Muscle of leg (tissue), 16 donors: ENCODE measurements at places on chromosomes 12 and 14. TPM values are rescaled to one million over a fixed set of nuclear protein-coding genes. Genes with fewer than 3 reads are reported as not detected.

SSPN gene
- total RNA-seq, result 94.0 TPM

LBHD2 gene
- total RNA-seq, result 0.09 TPM

COCH gene
- 6.3 TPM for total RNA-seq

DCN gene
- 2,074 TPM for total RNA-seq

CCDC196 gene
- total RNA-seq, result not detected

C12orf50 gene
- 0.09 TPM for total RNA-seq

DNA sequence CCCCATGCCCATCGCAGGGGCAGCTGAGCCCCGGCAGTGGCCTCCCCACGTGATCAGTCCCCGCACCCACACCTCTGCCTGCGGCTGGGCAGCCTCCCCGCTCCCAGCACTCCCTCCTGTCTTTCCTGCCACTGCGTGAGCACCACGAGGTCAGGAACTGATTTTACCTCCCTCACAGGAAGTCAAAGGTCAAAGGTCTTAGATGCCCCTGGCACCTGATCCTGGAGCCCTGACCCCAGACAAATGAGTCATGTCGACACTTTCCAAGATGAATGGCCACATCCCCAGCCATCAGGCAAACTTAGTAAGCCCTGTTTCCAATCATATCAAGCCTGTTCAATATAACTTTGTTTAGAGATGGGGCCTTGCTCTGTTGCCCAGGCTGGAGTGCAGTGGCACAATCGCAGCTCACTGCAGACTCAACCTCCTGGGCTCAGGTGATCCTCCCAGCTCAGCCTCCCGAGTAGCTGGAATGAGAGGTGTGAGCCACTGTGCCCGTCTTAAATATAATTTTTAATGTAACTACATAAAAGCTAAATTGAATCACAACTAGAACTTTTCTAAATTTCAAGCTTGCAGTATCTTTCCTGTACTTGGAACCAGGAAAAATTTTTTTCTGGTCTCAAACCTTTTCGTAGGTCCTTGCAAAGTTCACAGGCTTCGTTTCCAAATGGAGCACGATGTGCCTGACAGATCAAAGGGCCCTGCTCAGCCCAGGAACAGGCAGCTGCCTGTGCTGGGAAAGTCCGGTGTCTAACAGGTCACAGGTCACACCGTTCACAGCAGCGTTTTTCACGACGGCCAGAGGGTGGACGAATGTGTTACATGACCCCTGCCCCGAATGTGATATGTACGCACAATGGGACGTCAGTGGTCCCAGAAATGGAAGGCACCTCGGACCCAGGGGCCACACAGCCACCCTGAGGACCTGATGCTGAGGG, 1.9 kb downstream of the LRCOL1 start:
- no peak for DNase-seq

- DNase-seq, result no peak
Measured at GRCh38 chr12:5599378-5599777, 167.5 kb downstream of the NTF3 start.

DNA sequence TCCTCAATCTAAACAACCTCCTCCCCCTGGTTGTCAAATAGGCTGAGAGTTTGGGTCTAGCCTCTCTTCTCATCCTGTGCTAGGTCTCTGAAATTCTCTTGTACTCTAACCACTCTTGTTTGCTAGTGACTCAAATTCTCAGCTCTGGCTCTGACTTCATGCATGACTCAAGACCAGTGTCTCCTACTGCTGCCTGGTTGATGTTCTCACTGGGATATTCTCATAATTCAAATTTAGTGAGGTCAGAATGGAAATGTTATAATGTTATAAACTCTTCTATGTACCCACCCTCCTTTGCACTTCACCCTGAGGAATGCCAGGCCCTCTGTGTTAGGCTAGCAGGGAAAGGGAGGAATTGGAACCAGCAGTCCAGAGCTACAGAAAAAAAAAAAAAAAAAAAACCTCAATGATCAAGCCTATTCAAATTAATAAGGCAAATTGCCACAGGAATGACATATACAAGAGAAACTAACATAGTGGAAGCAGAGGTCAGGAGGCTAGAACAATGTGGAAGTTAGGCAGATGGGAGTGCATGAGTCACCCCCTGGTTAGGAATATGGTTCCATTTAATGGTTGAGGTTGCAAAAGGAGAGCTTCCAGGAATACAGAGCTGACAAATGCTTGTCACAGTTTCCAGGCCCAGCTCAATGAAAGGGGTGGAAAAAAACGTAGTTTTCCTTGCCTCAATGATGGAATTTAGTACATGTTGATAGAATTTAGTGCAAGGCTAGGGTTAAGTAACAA, 459.5 kb downstream of the RMST start:
- DNase-seq, result peak; percentile 11

- DNase-seq, result peak; percentile 45
Measured at GRCh38 chr12:4448371-4448940, 2.8 kb upstream of the FGF6 start.

DNA sequence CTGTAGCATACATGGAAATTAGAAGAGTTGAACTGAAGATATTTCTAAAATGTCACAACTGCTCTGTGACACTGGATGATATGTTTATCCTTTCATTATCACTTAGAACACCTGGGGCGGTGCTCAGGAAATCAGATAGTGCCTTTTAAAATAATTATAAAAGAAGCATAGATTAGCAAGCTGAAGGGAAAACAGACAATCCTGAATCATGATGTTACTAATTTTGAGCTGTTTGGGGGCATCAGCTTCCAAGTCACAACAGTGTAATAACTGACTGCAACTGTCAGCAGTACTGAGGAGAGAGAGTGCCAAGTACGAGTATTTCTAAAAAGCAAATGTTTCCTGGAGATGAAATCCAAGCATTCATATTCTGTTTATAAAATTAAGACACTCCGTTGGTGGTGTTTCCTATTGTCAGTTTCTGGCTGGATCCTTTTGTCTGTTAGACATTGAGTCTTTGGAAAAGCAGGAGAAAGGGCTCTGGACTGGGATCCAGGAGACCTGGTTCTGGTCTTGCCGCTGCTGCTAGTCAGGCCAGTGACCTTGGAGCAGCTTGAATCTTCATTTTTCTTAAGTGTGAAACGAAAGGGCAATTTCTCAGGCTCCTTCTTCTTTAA, 380.1 kb downstream of the EGLN3 start:
- peak; percentile 64 for DNase-seq

GRCh38 chr12:105316931-105317852, 13.3 kb upstream of the C12orf75 start:
- no peak for DNase-seq

GRCh38 chr14:77520555-77520954, 21.9 kb upstream of the ISM2 start:
- DNase-seq, result no peak

DNA sequence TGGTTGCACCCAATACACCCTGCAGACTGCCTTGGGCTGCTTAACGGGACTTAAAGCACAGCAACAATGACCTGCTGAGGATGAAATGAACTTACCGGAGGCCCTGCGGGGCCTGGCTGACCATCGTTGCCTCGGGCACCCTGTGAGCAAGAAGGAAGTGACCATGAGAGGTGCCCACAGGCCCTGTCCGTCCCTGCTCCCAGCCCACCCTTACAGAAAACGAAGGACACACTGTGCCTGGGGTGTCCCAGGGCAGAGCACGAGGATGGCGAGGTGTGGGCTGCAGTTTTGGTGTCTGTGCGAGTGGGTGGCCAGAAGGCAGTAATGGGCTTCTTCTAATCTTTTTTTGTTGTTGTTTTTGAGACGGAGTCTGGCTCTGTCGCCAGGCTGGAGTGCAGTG, 14.6 kb downstream of the COL2A1 start:
- DNase-seq, result no peak

GRCh38 chr14:32374155-32374554, 45.1 kb downstream of the AKAP6 start:
- DNase-seq, result no peak

- DNase-seq, result no peak
Measured at GRCh38 chr14:61701946-61702345, 6.6 kb downstream of the HIF1A start.

DNA sequence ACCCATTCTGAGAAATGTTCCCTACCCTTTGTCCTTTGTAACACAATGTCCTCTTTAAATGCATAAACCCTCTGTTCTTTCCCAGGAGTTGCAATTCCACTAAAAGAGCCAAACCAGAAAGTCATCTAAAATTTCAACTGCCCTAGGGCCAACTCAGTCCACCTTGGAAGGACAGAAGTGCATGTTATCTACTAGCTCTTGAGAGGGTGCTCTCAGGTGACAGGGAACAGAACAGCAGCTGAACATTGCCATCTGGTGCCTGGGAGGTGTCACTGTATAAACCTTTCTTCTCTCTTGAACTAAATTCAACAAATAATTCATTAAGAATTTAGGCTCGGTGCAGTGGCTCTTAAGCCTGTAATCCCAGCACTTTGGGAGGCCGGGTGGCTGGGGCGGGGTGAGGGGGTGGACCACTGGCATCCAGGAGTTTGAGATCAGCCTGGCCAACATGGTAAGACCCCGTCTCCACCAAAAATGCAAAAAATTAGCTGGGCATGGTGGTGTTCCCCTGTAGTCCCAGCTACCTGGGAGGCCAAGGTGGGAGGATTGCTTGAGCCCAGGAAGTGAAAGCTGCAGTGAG, 10.3 kb upstream of the FERMT2 start:
- DNase-seq, result peak; percentile 35

DNA sequence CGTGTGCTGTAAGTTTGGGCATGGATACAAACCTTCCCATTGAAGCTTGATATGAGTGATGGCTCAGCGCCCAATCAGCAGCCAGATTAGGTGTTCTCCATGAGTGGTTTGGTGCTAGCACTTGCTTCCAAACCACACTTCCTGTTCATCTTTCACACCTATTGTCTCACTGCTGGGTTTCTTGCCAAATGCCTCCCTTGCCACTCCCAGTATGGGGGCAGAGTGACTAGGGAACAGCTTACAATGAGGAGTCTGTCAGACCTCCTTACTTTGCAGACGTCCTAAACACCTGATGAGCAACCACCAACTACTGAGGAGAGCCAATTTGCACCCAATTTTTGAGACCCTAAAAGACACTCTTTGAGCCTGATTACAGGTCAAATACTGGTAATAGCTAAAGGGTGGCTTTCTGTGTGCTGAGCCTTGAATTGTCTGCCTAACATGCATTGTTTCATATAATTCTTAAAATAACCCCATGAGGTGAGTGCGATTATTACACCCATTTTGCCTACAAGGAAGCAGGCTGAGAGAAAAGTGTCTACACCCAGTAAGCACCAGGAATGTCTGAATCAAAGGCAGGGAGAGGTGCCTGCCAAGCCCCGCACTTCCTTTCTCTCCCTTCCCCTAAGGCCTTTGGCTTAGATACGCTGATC, 48.4 kb upstream of the FOS start:
- DNase-seq, result no peak

DNA sequence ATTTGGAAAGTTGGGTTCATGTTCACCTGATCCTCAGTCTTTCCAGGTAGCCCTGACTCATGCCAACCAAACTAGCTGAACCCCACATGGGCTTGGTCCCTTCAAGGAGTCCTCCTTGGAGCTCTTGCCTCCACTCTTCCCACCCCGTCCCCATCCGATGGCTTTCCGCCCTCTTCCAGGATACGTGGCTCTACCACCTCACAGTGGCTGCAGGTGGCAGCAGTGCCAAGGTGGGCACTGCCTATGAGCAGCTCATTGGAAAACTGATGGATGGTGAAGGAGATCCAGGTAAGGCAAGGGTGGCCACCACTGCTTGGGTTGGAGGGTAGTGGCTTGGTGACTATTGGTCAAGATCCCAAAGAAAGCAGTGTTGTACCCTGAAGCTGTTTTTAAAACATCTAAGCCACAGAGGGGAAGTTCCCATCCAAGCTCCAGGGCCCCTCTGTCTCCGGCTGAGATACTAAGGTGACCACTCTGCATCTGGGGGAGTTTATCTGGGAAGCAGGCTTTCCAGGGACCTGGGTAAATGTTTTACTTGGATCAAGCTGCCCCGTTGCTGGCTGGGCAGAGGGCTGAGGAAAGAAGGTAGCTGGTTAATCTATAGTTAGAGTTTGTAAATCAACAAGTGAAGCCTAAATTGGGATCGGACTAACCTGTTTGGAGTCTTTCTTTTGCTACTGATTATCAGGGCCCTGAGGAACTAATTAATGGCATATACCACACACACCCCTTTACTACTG, 23.7 kb downstream of the PIGH start:
- DNase-seq, result no peak

- DNase-seq, result peak; percentile 67
Measured at GRCh38 chr12:43836475-43836989, 651 bp downstream of the TMEM117 start.
